ENCODE measurements at places on chromosomes 12 and 14. TPM values are rescaled to one million over a fixed set of nuclear protein-coding genes. Genes with fewer than 3 reads are reported as not detected.

DNA sequence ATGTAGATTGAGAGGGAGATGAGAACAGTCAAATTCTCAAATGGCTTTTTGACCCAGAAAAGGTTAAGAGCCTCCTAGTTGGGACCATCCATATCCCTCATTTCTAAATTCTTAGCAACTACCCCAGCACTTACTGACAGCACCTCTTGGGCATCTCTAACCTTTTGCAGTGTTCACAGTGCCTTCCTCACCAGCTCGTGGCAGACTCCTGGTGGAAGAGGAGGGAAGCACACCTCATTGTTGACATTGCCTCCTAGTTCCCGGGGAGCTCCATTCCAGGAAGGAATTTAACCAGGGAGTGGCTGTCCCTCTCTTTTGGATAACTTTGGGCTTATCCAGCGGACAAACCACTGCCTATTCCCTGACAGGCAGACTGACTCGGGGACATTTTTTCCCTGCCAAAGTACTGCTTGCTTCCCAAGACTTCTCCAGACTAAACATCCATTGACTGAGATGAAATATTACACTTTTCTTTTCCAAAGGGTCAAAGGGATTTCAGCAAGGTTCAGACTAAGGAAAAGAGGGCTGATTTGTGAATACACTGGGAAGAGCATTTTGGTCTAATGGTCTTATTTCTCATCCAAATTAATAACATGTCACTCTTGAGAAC lies 9.0 kb upstream of the OR6J1 start:
- no peaks in the 10 kb centered on the region for H3K36me3 ChIP-seq
- no peak overlapping the region for H3K4me3 ChIP-seq
- DNase-seq = peak; percentile 84
- peaks cover 5% of the 10 kb centered on the region for H3K4me1 ChIP-seq
- no peaks in the 10 kb centered on the region for H3K27me3 ChIP-seq
- H3K27ac ChIP-seq = no peak overlapping the region

DNA sequence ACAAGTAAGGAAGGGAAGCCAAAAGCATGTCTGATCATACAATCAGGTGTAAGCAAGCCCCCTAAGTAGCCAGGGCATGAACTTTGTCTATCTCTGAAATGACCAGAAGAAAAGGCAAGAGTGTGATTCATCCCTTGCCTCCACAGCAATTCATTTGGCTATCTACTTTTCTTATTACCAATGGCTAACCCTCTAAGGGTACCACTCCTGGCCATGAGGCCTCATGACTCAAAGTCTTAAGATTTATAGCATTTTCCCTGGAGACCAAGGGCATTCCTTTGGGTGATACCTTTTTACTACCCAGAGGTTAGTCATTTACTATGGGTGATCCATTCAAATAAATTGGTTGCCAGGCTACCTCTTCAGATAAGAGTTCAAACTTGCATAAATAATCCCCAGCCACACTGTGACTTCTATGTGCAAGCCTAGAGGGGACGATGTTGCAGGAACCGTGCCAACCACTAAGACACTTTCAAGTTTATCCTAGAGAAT lies 1.5 kb upstream of the LGALS3 start:
- no peak overlapping the region for H3K4me3 ChIP-seq
- peaks cover 88% of the 10 kb centered on the region for H3K4me1 ChIP-seq
- DNase-seq = no peak
- H3K27me3 ChIP-seq = no peaks in the 10 kb centered on the region
- H3K27ac ChIP-seq = peak overlapping the region; percentile 98

GRCh38 chr14:62994096-62994495 lies 51.2 kb downstream of the KCNH5 start:
- no peaks in the 10 kb centered on the region for H3K36me3 ChIP-seq
- H3K4me3 ChIP-seq = no peak overlapping the region
- no peak overlapping the region for H3K27ac ChIP-seq
- no peaks in the 10 kb centered on the region for H3K27me3 ChIP-seq
- DNase-seq = no peak
- H3K4me1 ChIP-seq = no peaks in the 10 kb centered on the region

DNA sequence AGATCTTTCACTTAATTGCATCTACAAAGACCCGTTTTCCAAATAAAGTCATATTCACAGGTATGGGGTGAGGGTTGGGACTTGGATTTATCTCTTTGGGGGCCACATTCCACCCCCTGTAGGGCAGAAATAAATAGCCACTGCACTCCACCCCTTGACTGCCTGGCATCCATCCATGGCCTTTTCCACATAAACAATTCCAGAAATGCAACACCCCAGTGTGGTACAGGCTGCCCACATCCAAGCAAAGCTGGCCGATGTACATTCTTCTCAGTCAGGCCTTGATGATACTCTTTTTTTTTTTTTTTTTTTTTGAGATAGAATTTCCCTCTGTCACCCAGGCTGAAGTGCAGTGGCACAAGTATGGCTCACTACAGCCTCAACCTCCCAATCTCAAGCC lies 12.9 kb downstream of the DGLUCY start:
- DNase-seq = no peak
- H3K27me3 ChIP-seq = no peaks in the 10 kb centered on the region
- H3K4me1 ChIP-seq = peaks cover 54% of the 10 kb centered on the region
- peaks cover 7% of the 10 kb centered on the region for H3K36me3 ChIP-seq
- no peak overlapping the region for H3K4me3 ChIP-seq

- no peak overlapping the region for H3K27ac ChIP-seq
- DNase-seq = peak; percentile 37
- peaks cover 5% of the 10 kb centered on the region for H3K36me3 ChIP-seq
- H3K4me3 ChIP-seq = no peak overlapping the region
These were observed 27.1 kb upstream of the NR2C1 start for GRCh38 chr12:95100264-95101190.

- DNase-seq = peak; percentile 60
- H3K4me3 ChIP-seq = no peak overlapping the region
- no peak overlapping the region for H3K27ac ChIP-seq
- no peaks in the 10 kb centered on the region for H3K36me3 ChIP-seq
- no peaks in the 10 kb centered on the region for H3K27me3 ChIP-seq
- peaks cover 38% of the 10 kb centered on the region for H3K4me1 ChIP-seq
These were observed 122.1 kb downstream of the PRKD1 start for GRCh38 chr14:29805415-29806123.

DNA sequence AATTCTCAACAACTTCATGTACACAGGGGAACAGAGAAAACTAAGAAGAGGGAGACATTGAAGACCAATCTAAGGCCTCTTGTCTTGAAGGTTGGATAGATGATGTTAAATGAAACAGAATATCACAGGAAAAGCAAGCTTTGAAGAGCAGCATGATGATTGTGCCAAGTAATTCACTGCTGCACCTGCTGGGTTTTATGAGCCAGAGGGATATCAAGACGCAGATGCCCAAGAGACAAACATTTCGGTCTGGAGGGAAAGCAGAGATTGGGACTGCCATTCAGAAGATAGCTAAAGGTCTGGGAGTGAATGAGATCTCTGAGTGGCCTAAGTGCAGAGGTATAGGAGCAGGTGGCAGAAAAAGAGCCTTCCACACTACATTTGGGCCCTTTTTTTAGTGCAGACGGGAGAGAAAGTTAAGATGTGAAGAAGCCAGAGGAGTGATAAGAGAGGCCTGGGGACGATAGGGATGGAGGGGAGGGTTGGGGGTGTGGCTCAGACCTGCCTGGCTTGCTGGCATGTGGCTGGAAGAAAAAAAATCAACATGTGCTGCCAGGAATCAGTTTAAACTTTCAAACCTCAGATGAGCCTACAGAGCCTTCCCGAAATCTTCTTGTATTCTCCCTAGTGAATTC lies 200.6 kb downstream of the AEBP2 start:
- no peak for DNase-seq
- H3K36me3 ChIP-seq = no peaks in the 10 kb centered on the region
- no peak overlapping the region for H3K27ac ChIP-seq
- no peaks in the 10 kb centered on the region for H3K27me3 ChIP-seq
- H3K4me3 ChIP-seq = no peak overlapping the region

LUM gene
- total RNA-seq = 12.5 TPM

SCNN1A gene
- total RNA-seq = 486 TPM

TAS2R7 gene
- not detected for total RNA-seq

YBX3 gene
- 284 TPM for total RNA-seq

NPFF gene
- not detected for total RNA-seq

CMA1 gene
- not detected for total RNA-seq

Data from stomach (tissue), 19 donors.